ENCODE measurements at places on chromosomes 16 and 17.

GRCh38 chr17:40510328-40510648 is 8.9 kb upstream of the TNS4 start:
- DNase-seq: no peak

GRCh38 chr16:73355981-73356380 is 308.1 kb upstream of the ZFHX3 start:
- DNase-seq: no peak

DNA sequence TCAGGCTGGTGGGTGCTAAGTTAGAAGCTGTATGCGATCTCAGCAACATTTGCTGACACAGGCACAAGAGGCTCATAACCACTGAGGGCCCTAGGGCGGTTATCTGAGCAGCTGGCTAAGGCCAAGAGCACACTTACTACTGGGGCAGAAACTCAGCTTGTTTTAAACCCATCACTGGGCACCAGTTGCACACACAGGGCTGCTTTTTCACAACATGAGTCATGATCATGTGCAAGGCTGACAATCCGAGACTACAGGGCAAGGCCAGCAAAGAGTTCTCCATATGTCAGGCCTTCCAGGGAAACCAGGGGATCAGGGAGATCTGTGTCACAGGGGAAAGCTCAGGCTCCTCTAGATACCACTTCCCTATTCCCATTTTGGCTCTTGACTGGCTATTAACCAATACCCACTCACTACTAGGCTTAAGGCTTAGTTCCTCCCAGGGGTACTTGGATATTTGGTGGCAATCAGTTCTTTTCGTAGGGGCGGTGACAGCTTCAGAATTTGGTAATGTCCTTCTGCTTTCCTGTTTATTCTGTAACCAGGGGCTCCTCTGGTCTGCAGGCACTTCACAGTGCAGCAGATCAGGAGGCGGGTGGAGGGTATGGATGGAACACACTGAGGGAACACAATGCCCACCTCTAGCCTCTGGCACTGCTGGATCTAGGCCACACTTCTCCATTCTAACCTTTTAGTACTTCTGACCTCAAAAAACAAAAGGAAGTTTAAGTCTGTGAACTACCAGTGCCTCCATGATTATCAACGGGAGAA is 44.9 kb upstream of the ERN1 start:
- no peak for DNase-seq

DNA sequence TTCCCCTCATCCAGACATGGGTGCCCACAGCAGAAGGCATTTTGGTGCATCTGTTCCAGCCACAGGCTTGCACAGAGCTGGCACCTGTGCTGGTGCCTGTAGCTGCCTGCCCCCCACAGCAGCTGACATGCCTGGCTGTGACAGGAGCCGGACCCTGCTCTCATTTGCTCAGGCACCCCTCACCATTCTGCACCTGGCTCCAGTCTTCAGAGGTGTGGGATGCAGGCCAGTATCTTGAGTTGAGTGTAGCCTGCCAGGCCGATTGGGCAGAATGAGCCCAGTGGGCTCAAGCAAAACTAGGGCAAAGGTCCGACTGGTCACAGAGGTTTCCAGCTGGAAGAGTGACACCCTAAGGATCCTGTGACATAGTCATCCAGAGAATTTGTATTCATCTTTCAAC is 887.7 kb downstream of the CDH11 start:
- peak; percentile 15 for DNase-seq

- peak; percentile 68 for DNase-seq
These were observed at the start of gene CENPT for GRCh38 chr16:67847064-67847861. Gene CENPT (minus strand): TSS chr16:67847693. CDS start chr16:67833859, 13,834 bp downstream.

- no peak for DNase-seq
These were observed 9.2 kb downstream of the FSCN2 start for GRCh38 chr17:81537343-81537855.

GRCh38 chr16:87132361-87133014 is 184.7 kb downstream of the C16orf95 start:
- DNase-seq: peak; percentile 32
